ENCODE measurements at places on chromosomes 7 and 10.

GRCh38 chr10:125343118-125343925, 183.0 kb upstream of the CTBP2 start:
- no peak for DNase-seq

DNA sequence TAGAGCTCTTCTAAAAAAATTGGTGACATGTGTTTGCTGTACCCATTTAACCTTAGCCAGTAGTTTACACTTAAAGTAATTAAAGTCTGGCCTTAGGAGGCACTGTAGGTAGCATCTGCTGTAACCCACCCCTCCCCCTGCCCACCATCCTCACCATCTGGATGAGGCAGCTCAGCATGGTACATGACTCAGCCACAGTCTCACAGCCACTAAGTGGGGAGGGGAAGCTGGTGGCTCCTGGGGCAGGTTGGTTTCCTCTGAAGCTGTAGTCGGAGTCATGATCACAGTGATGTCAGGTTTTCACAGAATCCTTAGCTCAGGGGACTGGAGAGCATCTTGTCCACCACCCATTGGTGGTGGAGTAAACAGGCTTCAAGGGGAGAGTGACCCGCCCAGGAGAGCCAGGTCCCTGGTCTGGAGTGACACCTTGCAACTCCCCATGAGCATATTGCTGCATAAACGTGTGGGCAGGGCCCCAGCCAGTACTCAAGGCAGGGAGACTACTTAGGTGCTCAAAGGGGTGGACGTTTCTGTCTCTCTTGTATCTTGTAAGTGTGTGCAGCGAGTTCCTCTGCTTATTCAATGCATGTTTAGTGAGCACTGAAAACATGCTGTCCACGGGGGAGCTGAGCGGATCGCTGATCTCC, 125.9 kb downstream of the GRK5 start:
- DNase-seq = no peak

DNA sequence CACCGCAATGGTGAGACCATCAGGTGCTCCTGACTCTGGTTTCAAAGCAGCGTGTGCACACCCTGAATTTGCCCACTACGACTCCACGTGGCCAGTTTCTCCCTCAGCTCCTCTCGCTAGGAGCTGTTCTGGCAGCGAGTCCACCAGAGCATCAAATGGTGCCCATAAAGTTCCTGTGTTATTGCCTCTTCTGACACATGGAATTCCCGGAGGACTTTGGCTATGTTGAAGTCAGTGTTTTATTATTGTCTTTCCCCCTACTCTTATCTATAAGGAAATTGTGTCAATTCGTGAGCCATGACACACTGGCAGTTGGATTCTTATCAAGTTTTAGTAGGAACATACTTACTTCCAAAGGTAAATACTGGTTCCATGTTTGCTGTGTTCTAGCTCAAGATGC, 53.9 kb upstream of the NPVF start:
- no peak for DNase-seq

DNA sequence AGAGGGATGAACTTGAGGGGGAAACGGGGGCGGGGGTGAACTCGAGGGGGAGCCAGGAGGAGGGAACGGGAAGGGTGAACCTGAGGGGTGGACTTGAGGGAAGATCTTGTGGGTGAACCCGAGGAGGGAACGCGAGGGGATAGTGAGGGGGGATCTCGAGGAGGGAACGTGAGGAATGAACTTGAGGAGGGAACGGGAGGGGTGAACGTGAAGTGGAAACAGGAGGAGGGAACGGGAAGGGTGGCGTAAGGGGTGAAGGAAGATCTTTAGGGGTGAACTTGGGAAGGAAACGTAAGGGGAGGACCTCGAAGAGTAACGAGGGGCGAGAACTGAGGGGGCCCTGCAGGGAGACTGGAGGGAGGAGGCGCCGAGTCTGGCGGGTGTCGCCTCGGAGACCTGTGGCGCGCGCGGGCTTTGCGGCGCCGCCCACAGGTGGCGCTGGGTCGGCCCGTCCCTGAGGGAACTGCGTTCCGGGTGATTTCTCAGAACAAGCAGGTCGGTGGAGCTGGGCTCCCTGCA, 651 bp downstream of the MYO3A start:
- no peak for DNase-seq

DNA sequence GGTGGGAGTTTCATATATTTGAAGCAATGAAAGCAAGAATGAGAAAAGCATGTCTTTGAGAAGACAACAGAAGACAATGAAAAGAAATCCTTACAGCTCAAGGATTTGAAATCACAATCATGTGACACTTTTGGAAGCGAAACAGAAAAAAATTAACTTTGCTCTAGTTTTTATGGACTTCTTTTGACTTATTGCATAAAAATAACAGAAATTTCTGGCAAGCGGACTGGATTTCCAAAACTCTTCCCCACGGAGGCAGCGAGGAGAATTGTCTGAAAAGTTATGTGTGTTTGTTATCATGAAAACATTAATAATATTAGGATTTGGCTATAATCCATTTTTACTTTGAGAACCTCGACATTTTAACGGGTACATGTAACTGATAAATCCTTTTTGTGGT, 223.3 kb downstream of the LRMDA start:
- DNase-seq = no peak
